ENCODE measurements at places on chromosomes 6 and 20. TPM values are rescaled to one million over a fixed set of nuclear protein-coding genes. Genes with fewer than 3 reads are reported as not detected.

DNA sequence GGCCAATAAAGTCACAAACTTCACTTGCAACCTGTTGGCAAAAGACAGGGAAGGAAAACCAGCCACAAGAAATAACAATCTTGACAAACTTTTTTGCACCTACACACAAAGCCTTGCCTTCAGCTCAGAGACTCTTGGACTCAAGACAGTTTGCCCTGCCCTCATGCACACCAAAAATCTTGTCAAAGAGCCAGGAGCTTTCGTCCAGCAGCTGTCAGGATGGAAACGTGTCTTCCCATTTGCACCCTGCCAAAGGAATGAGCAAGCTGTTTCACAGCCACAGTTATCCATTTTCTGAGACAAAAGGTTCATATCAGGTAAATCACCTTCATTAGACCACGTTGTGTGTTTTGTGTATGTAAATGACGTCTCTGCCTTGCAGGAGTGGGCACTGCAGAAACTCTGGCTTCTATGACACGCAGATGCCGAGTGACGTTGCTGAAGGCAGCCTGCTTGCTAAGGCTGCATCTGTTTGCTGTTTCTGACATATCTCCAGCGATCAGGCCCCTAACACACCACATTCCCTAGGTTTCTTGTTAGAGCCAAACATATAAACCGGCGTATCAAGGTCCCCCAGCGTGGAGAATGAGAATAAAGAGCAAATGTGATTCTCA is 193.4 kb downstream of the SYNDIG1 start:
- DNase-seq: no peak
- H3K4me3 ChIP-seq: no peak overlapping the region
- H3K27ac ChIP-seq: no peak overlapping the region
- H3K36me3 ChIP-seq: no peaks in the 10 kb centered on the region
- H3K27me3 ChIP-seq: no peaks in the 10 kb centered on the region
- H3K4me1 ChIP-seq: no peaks in the 10 kb centered on the region

GRCh38 chr6:163814494-163815364 is 400.2 kb downstream of the QKI start:
- H3K36me3 ChIP-seq: no peaks in the 10 kb centered on the region
- H3K4me3 ChIP-seq: no peak overlapping the region
- DNase-seq: no peak
- H3K27me3 ChIP-seq: no peaks in the 10 kb centered on the region

- no peaks in the 10 kb centered on the region for H3K36me3 ChIP-seq
- peaks cover 7% of the 10 kb centered on the region for H3K27me3 ChIP-seq
- H3K4me1 ChIP-seq: peaks cover 17% of the 10 kb centered on the region
- peak; percentile 18 for DNase-seq
- H3K4me3 ChIP-seq: peak overlapping the region; percentile 32
Observed at GRCh38 chr20:25237610-25238318, 10.1 kb upstream of the PYGB start.

DNA sequence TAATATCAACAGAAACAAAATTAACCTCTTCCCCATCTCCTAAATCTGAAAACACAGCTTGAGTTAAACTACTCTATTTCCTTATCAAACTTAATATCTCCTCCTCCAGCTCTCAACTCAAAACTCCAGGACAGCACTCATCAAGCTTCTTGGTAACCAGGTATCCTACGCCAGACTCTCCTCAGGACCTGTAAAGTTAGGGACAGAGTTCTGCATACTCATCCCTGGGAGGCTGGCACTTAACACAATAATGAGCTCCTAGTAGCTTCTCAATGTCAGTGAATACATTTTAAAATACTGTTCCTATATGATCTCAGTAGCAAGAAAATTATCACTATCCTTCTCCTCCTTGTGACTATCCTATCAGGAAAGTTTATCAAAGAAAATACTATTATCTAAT is 240.3 kb downstream of the PTPRK start:
- H3K27me3 ChIP-seq: peaks cover 11% of the 10 kb centered on the region
- H3K36me3 ChIP-seq: no peaks in the 10 kb centered on the region
- peaks cover 4% of the 10 kb centered on the region for H3K4me1 ChIP-seq
- DNase-seq: no peak
- H3K4me3 ChIP-seq: no peak overlapping the region

DNA sequence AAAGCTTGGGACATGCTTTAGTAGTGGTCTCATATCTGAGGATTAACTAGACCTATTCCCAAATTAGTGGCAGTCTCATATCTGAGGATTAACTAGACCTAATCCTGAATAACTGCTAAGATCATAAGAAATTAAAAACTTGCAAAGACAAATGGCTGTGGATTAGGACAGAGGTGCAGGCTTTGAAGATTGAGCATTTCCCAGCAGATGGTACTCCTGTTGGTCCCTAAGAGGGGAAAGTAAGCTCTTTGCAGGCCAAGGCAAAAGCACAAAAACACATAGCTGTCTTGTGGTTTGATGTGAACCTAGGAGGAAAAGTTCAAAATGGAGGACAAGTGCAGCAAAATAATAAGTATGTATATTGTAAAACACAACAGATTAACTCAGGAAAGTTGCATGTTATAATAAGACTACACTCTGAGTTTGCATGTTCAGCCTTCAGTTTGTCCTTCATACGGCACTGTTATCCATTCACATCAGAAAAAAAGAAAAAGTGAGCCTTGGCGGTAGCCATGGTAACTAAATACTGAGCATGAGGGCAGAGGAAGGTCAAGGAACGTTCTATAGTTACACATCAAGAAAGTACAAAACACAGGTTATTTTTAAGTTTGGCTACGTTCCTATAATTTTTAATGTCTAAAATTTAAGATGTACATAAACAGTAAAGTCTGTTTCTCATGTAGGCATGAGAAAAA is 62.8 kb downstream of the FILIP1 start:
- no peak overlapping the region for H3K4me3 ChIP-seq
- no peaks in the 10 kb centered on the region for H3K36me3 ChIP-seq
- H3K27ac ChIP-seq: no peak overlapping the region
- DNase-seq: no peak
- H3K27me3 ChIP-seq: peaks cover 1% of the 10 kb centered on the region

GRCh38 chr6:56154076-56154475 is 93.3 kb downstream of the COL21A1 start:
- no peak overlapping the region for H3K4me3 ChIP-seq
- H3K27ac ChIP-seq: no peak overlapping the region
- no peak for DNase-seq
- no peaks in the 10 kb centered on the region for H3K36me3 ChIP-seq
- no peaks in the 10 kb centered on the region for H3K4me1 ChIP-seq
- H3K27me3 ChIP-seq: no peaks in the 10 kb centered on the region

- no peak overlapping the region for H3K4me3 ChIP-seq
- H3K27ac ChIP-seq: no peak overlapping the region
- DNase-seq: no peak
- peaks cover 13% of the 10 kb centered on the region for H3K4me1 ChIP-seq
- no peaks in the 10 kb centered on the region for H3K36me3 ChIP-seq
Observed at GRCh38 chr6:124885171-124885570, 77.1 kb upstream of the RNF217 start.

- H3K4me3 ChIP-seq: no peak overlapping the region
- no peaks in the 10 kb centered on the region for H3K36me3 ChIP-seq
- no peak for DNase-seq
- H3K27ac ChIP-seq: no peak overlapping the region
- H3K27me3 ChIP-seq: no peaks in the 10 kb centered on the region
Observed at GRCh38 chr6:100084316-100084990, 90.4 kb upstream of the MCHR2 start.

DNA sequence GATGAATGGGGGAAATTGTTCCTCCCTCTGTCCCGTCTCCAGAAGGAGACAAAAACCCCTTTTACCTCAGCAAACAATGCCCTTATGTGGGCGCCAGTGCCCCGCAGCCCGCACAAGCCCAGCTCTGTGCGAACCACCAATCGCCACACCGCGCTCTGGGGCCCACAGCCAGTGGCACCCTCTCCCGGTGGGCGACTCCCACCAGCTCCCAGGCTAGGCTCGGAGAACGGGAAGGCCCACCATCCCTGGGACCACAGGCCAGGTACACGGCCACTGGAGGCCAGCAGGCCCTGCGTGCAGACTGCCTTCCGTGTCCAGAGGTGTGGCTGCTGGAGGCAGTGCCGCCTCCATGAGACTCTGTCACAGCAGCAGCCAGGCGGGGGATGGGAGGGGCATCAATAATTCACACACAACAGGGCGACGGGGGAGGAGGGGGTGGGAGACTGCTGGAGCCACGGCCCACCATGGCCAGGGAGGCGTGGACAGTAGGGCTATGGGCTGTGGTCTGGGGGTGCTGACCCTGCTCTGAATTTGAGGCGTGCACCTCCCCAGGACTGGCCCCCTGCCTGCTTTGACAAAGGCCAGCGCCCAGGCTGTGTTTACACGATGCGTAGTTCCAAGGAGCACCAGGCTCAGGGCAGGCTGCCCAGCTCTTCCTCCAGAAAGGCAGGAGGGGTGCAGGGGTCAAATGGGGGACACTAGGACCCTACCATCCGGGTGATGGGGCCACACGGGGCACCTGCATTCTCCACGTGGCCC is 105.7 kb downstream of the ASXL1 start:
- H3K27me3 ChIP-seq: no peaks in the 10 kb centered on the region
- H3K36me3 ChIP-seq: no peaks in the 10 kb centered on the region
- no peak overlapping the region for H3K4me3 ChIP-seq
- DNase-seq: no peak
- H3K4me1 ChIP-seq: no peaks in the 10 kb centered on the region

GRCh38 chr6:20773822-20774221 is 239.6 kb downstream of the CDKAL1 start:
- no peak for DNase-seq
- peaks cover 6% of the 10 kb centered on the region for H3K36me3 ChIP-seq
- peaks cover 8% of the 10 kb centered on the region for H3K4me1 ChIP-seq
- H3K4me3 ChIP-seq: no peak overlapping the region

- H3K4me3 ChIP-seq: no peak overlapping the region
- no peaks in the 10 kb centered on the region for H3K27me3 ChIP-seq
- no peak for DNase-seq
- no peaks in the 10 kb centered on the region for H3K4me1 ChIP-seq
- no peak overlapping the region for H3K27ac ChIP-seq
Observed at GRCh38 chr6:81228912-81229555, 523.4 kb downstream of the TENT5A start.

GRCh38 chr20:19406381-19406780 is 193.9 kb downstream of the SLC24A3 start:
- no peaks in the 10 kb centered on the region for H3K27me3 ChIP-seq
- H3K36me3 ChIP-seq: no peaks in the 10 kb centered on the region
- H3K4me3 ChIP-seq: no peak overlapping the region
- no peak for DNase-seq
- no peak overlapping the region for H3K27ac ChIP-seq

- H3K4me1 ChIP-seq: peaks cover 6% of the 10 kb centered on the region
- H3K27ac ChIP-seq: no peak overlapping the region
- no peak overlapping the region for H3K4me3 ChIP-seq
Observed at GRCh38 chr6:84526631-84527030, 237.8 kb downstream of the TBX18 start.

DNA sequence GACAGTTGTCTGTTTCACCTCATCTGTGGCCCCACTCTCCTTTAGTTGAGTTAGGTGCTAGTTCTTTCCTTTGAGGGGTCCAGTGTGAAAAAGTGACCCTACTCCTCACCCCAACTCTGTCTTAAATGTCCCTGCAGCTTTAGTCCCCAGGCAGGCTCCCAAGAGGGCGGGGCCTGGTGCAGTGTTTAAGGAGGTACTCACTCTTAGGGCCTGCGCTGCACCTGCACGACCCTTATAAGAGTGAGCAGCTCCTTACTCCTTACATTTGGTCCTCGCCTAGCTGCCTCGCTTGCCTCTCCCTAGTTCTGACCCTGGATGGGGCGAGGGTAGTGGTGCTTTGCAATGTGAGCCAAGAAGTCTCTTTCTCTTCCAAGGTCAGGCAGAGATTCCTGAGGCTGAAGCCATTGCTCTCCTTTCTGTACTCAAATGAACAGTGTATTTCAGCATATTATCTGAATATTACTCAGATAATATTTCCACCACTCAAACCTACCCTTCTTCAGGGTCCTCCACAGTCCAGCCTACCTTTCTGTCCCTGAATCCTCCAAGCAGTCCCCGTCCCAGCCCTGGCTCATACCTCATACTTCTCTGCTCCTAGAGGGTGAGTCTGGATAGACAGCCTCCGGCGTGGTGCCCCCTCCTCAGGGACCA is 11.9 kb upstream of the VEGFA start:
- no peak overlapping the region for H3K27ac ChIP-seq
- no peak for DNase-seq
- H3K4me3 ChIP-seq: no peak overlapping the region
- peaks cover 5% of the 10 kb centered on the region for H3K27me3 ChIP-seq
- H3K36me3 ChIP-seq: no peaks in the 10 kb centered on the region

- no peaks in the 10 kb centered on the region for H3K36me3 ChIP-seq
- DNase-seq: no peak
- peaks cover 14% of the 10 kb centered on the region for H3K27me3 ChIP-seq
- no peak overlapping the region for H3K4me3 ChIP-seq
- H3K4me1 ChIP-seq: no peaks in the 10 kb centered on the region
Observed at GRCh38 chr6:3553254-3553653, 96.4 kb upstream of the SLC22A23 start.

- H3K36me3 ChIP-seq: no peaks in the 10 kb centered on the region
- H3K4me3 ChIP-seq: no peak overlapping the region
- H3K4me1 ChIP-seq: no peaks in the 10 kb centered on the region
- H3K27me3 ChIP-seq: no peaks in the 10 kb centered on the region
- H3K27ac ChIP-seq: no peak overlapping the region
- DNase-seq: no peak
Observed at GRCh38 chr6:112951829-112952228, 604.7 kb downstream of the RFPL4B start.

DNA sequence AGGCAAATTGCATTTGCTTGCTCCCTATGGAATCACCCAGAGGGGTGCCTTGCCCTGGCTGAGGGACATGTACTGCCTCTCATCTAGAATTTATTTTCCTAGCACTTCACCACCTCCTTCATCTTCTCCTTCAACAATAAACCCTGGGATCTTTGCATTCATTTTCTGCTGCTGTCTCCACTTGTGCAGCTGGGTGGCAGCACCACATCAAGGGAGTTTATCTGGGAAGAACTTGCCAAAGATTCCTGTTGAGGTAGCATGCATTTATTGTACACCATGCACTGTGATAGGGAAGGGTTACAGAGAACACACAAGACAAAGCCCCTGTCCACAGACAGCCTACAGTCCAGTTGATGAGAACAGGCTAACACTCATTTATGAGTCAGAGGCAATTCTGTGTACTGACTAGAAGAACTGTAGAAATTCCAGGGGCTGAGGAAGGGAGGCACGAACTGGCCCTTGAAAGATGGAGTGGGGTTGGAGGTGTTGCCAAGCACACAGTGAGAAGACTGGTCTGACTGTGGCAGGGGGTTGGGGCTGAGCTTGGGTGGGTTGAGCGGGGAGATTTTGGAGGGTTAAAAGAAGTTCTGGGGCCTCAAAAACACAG is 17.5 kb downstream of the C20orf173 start:
- peaks cover 45% of the 10 kb centered on the region for H3K36me3 ChIP-seq
- peaks cover 4% of the 10 kb centered on the region for H3K4me1 ChIP-seq
- H3K27me3 ChIP-seq: no peaks in the 10 kb centered on the region
- no peak for DNase-seq
- H3K27ac ChIP-seq: no peak overlapping the region
- no peak overlapping the region for H3K4me3 ChIP-seq

- no peak for DNase-seq
- H3K27ac ChIP-seq: no peak overlapping the region
- H3K27me3 ChIP-seq: peaks cover 6% of the 10 kb centered on the region
- H3K36me3 ChIP-seq: no peaks in the 10 kb centered on the region
- no peak overlapping the region for H3K4me3 ChIP-seq
- peaks cover 7% of the 10 kb centered on the region for H3K4me1 ChIP-seq
Observed at GRCh38 chr6:47196113-47196512, 113.6 kb downstream of the TNFRSF21 start.

The RSPO3 gene
- not detected for total RNA-seq

The MCHR2 gene
- not detected for total RNA-seq

The BPI gene
- not detected for total RNA-seq

The LPA gene
- total RNA-seq: not detected

The MAS1 gene
- total RNA-seq: not detected

The ID4 gene
- total RNA-seq: not detected

The SPATA25 gene
- total RNA-seq: 1.1 TPM

The COL21A1 gene
- total RNA-seq: not detected

The EPB41L1 gene
- 0.41 TPM for total RNA-seq

The ACSS1 gene
- 15.5 TPM for total RNA-seq

The PSMB8 gene
- total RNA-seq: 352 TPM

The TINAG gene
- not detected for total RNA-seq

All from activated T-helper 2 cell treated with anti-CD3 and anti-CD28 coated beads, Interferon-gamma antibody, Interleukin-2, Interleukin-4, amounts not matched to agents 10 μg/mL and 5 μg/mL and 100 μg/mL, durations not matched to agents 14 hours and 24 hours and 36 hours (primary cell).